Esophagus muscularis mucosa (tissue), 4 donors: ENCODE measurements at places on chromosomes 6 and 20. TPM values are rescaled to one million over a fixed set of nuclear protein-coding genes. Genes with fewer than 3 reads are reported as not detected.
A peak's percentile ranks its signal among the peaks of the same experiment; 100 is the strongest.

GRCh38 chr6:137162692-137163306 lies 10.6 kb downstream of the IL22RA2 start:
- no peak for DNase-seq
- no peak overlapping the region for H3K4me3 ChIP-seq
- H3K27me3 ChIP-seq: no peaks in the 10 kb centered on the region
- H3K4me1 ChIP-seq: no peaks in the 10 kb centered on the region
- H3K27ac ChIP-seq: no peak overlapping the region

DNA sequence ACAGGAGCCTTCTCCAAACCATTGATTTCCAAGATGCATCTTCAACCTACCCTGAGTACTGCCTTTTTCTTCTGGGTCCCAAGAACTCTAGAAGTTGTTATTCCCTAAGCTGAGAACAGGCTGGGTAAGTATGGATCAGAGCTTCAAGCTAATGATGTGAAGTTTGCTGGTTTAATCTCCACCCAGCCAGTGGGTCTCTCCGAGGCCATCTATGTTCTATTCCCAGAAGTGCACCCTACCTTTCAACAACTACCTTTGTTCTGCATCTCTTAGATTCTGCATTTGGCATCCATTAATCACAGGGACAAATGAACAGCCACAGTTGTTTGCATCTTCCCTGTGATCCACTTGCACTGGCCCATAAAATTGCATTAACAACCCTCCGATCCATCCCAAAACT lies 246.2 kb downstream of the HIVEP2 start:
- no peak for DNase-seq
- no peak overlapping the region for H3K4me3 ChIP-seq
- peaks cover 8% of the 10 kb centered on the region for H3K4me1 ChIP-seq
- H3K27me3 ChIP-seq: no peaks in the 10 kb centered on the region

GRCh38 chr20:23877524-23877923 lies 2.0 kb downstream of the CST5 start:
- peak; percentile 74 for DNase-seq
- no peak overlapping the region for H3K4me3 ChIP-seq
- no peaks in the 10 kb centered on the region for H3K36me3 ChIP-seq
- no peaks in the 10 kb centered on the region for H3K4me1 ChIP-seq
- no peaks in the 10 kb centered on the region for H3K27me3 ChIP-seq

GRCh38 chr20:62529896-62530642 lies 54.3 kb upstream of the GATA5 start:
- H3K27ac ChIP-seq: no peak overlapping the region
- H3K4me3 ChIP-seq: no peak overlapping the region
- H3K27me3 ChIP-seq: peaks cover 2% of the 10 kb centered on the region
- no peak for DNase-seq
- H3K36me3 ChIP-seq: no peaks in the 10 kb centered on the region
- peaks cover 2% of the 10 kb centered on the region for H3K4me1 ChIP-seq

DNA sequence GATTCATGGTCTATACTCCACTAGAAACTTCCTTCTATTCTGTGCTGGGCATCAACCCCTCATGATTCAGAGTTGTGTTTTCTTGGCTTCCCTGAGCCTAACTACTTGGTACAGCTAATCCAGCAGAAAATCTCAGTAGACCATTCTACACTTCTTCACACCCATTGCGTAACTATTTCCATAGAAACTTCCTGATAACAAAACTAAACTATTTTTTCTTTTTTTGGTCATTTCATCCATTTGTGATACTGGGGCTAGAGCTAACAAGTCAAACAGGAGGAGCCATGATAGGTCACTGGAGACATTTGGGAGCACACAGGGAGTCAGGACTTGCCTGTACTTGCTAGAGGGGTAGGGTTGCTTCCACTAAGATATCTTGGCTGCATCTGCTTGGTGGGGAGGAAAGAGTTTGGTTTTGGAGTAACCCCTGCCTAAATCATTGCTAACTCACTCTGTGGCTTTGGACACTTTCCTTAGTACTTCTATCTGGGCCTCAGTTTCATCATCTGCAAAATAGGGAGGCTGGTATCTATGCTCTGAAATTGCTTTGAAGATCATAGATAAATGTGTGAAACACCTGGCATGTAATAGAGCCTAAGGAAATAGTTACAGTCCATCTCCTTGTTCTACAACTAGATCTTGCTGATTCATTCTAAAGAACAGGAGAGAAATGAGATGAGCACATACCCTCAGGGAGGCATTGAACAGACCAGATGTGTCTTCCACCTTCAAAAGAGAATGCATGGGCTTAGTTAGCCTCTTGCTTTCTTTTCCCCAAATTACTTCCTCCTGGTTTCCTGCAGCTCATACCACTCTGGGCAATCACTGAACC lies 127.9 kb upstream of the ADGRF1 start:
- peak; percentile 53 for DNase-seq
- no peaks in the 10 kb centered on the region for H3K36me3 ChIP-seq
- no peaks in the 10 kb centered on the region for H3K27me3 ChIP-seq
- H3K4me1 ChIP-seq: no peaks in the 10 kb centered on the region

DNA sequence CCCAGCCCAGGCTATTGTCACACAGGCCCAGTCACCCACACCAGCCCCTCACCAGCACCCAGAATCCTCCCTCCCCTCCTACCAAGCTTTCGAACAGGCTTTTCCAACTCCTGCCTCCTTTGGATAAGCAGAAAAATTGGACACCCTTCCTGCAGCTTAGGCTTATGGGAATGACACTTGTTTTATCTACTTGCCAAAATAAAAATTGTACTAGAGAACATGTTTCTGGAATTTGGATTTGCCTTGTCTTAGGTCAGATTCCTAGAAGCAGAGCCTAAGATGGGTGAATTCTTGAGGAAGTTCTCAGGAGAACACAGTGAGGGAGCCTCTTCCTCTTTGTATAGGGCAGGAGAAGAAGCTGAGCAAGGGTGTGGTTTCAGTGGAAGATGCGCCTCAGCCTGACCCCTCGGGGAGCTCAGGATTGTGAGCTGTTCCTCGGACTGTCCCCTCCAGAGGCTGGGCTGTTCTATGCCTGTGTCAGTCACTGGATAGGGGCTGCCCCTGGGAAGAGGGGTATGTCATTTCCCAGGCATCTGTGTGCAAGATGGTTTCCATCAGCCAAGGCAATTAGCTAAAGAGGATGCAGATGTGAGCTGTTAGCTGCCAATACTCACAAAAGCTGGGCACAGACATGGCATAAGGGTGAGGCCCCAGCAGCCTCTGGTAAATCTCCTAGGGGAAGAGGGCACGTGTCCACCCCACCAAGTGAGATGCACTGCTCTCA lies 33.9 kb downstream of the ITPR3 start:
- no peaks in the 10 kb centered on the region for H3K4me1 ChIP-seq
- H3K4me3 ChIP-seq: no peak overlapping the region
- H3K27me3 ChIP-seq: no peaks in the 10 kb centered on the region
- H3K27ac ChIP-seq: no peak overlapping the region
- DNase-seq: no peak

The IL17F gene
- total RNA-seq: not detected

The RTF2 gene
- 76.0 TPM for total RNA-seq
